ENCODE measurements at places on chromosomes 6 and 20.

- DNase-seq: no peak
Observed at GRCh38 chr20:31607640-31608250, 2.7 kb downstream of the ID1 start.

GRCh38 chr6:27374824-27375612 is 13.5 kb upstream of the ZNF391 start:
- DNase-seq: peak; percentile 31

DNA sequence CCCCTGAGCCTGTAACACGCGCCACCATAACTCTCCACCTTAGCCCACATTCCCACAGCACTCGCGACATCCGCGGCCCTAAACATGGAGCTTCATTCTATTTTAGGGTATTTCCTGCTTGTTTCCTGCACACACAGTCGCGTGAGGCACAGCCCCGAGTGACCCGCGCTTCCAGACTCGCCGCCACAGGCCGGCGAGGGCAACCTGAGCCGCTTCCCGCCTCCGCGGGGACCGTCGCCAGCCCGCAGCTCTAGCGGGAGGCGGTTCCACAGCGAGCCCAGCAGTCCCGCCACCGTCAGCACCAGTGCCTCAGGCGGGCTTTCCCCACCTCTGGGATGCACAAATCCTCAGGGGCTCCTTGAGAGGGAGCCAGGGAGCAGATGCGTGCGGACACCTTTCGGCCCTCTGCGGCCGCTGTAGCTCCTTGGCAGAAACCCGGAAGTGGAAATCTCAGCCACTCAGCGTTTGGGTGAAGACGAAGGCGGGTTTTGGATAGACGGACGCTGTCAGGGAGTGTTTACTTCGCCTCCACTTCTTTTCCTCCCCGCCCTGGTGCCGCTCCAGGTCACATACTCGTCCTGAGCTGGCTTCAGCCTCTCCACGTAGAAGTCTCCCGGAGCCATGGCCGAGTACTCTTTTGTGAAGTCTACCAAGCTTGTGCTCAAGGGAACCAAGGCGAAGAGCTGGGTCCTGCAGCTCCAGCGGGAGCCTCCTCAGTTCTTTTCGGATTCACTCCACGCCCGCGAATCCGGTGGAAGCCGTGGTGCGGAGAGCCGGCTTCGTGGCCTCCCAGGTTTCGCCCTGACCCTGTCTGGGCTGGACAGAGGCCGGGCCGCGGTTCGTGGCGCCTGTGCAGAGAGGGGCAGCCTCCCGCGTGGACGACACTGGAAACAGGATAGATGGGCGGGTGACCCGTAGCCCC is 2177.4 kb upstream of the DEFB115 start:
- no peak for DNase-seq

DNA sequence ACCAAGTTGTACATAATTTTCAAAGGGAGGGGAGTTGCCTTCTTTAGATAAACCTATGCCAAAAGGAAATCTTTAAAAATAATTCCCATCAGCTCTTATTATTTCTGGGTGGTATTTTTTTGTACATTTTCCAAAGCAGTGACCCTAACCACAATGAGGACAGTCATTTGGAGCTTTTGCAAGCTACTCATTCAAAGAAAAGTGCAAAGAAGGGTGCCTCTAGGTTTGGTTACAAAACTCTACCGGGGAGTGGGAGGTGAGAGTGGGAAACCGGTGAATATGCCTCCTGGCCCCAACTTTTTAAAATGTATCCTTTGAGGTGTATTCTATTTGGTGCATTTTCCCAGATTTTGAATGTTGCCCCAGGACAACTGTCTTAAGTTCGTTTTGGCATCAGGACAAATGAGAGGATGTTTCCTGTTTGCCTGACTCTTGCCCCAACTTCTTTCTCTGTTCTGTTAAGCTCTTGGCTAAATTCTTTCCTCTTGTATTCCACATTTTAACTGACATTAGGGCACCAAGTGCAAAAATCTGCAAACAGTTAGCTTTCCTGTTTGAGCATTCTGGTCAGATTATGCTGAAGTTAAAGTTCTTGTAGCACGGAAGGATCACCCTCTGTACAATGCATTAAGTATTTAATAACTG is 78.9 kb downstream of the SLX4IP start:
- DNase-seq: no peak

DNA sequence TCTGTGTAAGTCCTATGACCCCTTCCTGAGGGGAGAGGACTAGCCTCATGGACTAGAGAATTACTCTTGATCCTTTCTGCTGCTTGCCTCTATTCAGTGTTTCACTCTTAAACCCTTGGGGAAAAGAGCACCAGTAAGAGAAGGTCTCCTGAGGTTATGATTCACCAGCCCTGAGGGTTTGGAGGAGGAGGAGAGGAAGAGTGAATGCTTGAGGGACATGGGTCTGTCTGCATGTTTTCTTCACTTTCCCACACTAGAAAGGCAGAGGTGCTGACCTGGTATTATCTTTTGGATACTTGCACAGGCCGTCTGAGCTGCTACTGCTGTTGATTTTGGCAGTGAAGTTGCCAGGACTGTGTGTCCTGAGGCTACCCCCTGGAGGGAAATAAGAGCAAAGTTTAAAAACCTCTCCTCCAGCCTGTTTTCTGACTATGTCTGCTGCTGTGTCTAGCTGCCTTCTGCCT is 78.3 kb downstream of the CD109 start:
- DNase-seq: no peak

DNA sequence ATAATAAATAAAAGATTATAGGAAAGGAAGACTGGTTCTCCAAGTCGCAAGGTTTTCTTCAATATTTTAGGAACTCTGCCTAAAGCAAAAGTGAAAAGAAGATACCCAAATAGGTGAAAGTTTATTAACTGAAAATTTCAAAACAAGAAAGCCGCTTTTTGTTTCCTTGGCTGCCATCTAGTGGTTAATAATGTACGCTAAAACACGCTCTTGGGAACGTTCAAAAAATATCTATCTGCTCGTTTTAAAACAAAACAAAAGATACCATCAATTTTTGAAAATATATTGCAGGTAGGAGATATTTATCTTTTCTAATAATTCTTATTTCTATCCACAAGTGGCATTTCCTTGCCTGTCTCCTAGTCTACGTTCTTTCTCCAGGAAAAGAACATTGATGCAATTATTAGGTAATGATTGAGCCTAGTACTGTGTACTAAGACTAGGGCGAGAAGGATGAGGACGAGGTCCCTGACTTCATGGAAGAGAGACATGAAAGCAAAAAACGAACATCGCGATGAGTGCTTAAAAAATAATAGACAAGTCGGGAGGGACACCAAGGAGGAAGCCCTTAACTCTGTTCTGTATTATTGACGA is 97.2 kb downstream of the SPTLC3 start:
- DNase-seq: no peak

DNA sequence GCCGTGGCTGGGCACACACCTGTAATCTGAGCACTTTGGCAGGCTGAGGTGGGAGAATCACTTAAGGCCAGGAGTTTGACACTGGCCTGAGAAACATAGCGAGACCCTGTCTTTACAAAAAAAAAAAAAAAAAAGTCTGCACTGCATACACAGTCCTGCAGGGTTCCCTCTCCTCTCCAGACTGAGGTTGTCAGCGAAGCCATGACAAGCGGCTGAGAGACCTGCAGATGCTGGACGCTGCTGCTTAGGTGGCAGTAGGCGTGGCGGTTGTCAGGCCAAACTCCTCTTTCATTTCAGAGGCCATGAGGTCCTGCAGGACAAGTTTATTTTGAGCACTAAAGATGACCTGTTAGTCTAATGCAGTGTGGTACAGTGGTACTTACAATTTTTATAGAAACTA is 86.5 kb downstream of the FAM120B start:
- DNase-seq: no peak

GRCh38 chr6:110841266-110841665 is 26.0 kb upstream of the CDK19 start:
- DNase-seq: no peak

GRCh38 chr6:39451831-39452230 is 129.3 kb upstream of the KCNK16 start:
- DNase-seq: no peak

DNA sequence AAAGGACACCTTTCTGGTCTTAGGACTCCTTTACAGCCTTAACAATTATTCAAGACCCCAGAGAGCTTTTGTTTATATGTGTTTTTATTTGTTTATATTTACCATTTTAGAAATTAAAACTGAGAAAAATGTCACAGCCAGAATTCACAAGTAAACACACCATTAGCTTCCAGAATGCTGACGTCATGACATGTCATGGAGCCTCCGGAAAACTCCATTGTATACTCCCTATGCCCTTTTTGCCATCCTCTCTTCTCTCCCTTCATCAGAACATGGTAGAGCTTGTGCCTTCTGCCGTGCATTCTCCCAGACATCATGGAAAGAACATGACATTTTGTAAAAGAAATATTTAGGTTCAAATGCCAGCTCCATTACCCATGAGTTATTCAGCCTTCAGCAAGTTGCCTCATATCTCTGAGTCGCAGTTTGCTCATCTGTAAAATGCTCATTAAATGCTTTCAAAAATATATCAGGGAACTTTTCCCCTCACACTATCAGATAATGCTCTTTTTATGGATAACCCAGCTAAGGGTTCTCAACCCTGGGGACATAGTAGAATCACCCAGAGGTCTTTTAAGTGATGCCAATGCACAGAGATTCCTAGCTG is 27.8 kb downstream of the TNFAIP3 start:
- no peak for DNase-seq

DNA sequence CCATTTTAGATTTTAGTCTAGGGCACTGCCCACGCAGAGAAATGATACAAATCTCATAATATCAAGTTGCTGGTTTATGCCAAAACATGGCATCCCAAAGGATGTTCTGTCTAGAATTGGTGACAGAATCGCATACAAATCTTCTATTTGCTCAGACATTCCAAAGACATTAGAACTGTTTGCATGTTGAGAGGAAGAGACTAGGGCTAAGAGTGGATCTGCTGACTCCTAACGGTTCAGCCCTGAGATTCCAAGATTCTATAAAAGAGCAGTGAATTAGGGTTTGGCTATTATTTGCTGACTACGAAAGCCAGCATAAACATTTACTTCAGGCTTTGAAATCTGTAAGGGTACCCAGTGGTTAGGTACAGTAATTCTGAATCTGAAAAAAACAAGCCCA is 3.6 kb downstream of the EPB41L2 start:
- no peak for DNase-seq

DNA sequence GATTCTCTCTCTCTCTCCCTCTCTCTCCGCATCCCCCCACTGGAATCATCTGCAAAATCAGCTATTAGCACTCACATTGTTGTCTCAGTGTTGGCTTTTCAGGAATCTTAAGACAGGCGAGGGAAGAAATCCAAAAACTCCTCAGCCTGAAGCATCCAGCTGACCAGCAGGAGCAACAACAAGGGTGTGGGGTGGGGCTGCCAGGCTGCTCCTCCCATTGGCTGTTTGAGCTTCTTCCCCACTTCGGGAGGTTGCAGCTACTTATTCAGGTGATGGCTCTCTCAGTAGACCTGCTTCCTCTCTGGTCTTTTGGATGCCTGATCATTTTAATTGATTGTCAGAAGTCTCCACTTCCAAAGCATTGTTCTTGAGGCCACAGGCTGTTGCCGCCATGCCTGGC is 24.1 kb upstream of the SLC32A1 start:
- no peak for DNase-seq

DNA sequence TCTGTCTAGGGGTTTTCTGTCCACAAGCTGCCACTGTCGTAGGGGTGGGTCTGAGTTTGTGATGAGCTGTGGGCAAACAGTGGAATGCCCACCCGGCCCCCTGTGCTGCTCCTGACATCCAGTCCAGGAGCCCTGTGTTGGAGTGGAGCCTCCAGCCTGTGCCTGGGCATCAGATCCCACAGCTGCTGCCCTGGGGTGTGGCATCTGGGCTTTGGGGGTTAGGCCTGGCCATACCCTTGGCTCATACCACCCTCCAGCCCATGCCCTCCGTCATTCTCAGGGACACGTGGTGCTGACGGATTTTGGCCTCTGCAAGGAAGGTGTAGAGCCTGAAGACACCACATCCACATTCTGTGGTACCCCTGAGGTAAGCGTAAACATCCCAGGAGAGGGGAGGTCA is 12.9 kb downstream of the SGK2 start:
- no peak for DNase-seq

GRCh38 chr6:139522511-139523220 is 148.2 kb upstream of the CITED2 start:
- no peak for DNase-seq

DNA sequence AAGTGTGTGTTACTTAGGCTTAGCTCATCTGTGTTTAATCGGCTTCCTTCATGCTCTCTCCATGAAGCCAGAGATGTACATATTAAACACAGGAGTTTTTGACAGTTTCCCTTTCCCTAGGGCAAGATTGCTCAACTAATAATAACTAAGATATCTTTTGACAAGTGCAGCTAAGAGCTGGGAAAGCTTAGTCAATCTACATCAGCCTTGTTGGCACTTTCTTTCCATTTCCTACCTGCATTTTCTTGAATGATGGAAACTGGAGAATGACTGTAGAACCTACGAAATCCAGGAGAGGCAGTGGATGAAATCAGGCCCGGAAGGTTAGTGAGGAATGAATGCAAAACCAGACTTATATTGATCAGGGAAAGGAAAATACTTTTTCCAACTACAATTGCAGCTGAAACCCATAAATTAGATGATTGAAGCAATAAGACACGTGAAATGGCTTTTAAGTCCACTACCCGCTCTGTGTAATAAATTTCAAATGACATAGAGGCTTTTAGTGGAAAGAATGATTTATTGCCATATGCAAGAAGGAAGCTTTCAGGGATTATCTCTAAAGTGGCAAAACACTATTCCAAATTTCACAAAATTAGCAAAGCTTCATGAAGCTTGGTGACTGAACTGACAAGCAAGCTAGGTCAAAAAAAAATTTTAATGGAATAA is 237.2 kb upstream of the ID4 start:
- no peak for DNase-seq

- no peak for DNase-seq
Observed at GRCh38 chr6:114312931-114313330, 29.9 kb downstream of the HS3ST5 start.

DNA sequence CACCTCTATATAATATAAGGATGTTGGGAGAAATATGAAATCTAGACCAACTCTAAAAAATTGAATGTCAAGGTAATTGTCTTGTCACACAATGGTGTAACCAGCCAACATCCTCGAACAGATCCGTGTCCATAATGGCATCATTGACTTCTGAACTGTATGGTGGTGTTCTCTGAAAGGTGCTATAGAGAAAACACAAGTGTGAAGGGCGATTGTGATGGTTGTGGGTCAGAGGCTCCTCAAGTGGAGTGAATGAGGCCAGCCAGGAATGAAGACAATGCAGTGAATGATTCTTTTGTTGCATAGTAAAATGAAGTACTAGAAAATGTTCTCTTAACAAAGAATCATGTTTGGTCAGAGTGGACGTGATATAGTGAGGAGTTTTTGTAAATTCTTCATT is 58.3 kb downstream of the CARMIL1 start:
- no peak for DNase-seq

DNA sequence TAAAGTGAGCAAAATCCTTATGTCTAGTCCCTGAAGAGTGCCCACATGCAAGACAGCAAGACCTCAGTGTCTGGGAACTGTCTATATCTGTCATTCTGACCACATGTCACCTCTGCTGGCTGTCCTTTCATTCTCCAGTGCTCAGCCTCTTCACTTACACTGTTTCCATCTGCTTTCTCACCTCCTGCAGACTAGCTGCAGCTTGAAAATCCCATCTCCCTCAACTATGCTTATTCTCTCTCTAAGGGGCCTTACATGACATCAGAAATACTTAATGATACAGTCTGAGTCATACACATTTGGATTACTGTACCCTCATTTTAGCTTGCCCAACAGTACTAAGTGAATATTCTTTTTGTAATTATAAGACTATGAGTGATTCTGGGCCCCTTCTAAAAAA is 587.8 kb downstream of the EPM2A start:
- no peak for DNase-seq
